ENCODE measurements at places on chromosomes 3 and 15. TPM values are rescaled to one million over a fixed set of nuclear protein-coding genes. Genes with fewer than 3 reads are reported as not detected.

DNA sequence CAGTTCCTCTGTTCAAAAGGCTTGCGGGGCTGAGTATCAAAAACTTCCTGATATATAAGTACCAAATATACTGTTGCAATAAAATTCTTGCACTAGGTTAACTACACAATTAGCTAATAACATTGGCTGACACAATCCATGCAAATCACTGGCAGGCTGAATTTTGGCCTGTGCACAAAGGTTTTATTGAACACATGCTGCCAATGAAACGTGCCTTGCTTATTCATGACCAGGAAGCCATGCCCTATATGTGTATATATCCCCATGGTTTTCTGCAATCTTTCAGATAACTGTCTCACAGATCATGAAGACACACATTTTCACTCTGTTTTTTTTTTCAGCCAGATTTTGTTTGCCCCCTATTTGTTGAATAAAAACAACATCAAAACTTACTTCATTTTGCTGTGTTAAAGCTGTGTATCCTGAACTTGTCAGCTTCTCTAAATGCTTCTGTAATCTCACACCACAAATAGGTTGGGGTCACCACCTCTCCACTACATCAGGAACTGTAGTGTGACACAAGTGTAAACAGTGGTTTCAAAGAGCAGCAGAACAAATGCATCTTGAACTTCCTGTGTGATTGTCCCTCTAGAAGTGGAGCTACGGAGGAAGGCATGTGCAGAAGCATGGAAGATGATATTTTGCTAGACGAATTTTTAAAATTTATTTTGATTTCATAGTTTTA lies 920.7 kb upstream of the NR2F2 start:
- DNase-seq = no peak

- no peak for DNase-seq
Measured at GRCh38 chr15:78570710-78571109, 5.4 kb downstream of the CHRNA5 start.

Gene HACD2
- 39.8 TPM for total RNA-seq

- DNase-seq = no peak
Measured at GRCh38 chr15:92155934-92156333, 237.7 kb upstream of the ST8SIA2 start.

DNA sequence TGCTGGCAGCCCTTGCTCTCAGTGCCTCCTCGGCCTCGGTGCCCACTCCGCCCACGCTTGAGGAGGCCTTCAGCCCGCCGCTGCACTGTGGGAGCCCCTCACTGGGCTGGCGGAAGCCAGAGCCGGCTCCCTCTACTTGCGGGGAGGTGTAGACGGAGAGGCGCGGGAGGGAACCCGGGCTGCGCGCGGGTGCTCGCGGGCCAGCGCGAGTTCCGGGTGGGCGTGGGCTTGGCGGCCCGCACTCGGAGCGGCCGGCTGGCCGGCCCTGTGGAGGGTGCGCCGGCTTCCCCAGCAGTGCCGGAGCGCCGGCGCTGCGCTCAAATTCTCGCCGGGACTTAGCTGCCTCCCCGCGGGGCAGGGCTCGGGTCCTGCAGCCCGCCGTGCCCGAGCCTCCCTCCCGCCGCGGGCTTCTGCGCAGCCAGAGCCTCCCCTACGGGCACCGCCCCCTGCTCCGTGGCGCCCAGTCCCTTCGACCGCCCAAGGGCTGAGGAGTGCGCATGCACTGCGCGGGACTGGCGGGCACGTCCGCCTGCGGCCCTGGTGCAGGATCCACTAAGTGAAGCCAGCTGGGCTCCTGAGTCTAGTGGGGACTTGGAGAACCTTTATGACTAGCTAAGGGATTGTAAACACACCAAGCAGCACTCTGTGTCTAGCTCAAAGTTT lies 231.5 kb downstream of the EFHB start:
- no peak for DNase-seq

Gene TM4SF1
- 60.4 TPM for total RNA-seq

Measured in right lobe of liver (tissue), 6 donors.